ENCODE measurements at places on chromosomes 3 and 15. TPM values are rescaled to one million over a fixed set of nuclear protein-coding genes. Genes with fewer than 3 reads are reported as not detected.

TBC1D21 gene
- total RNA-seq: not detected

STRA6 gene
- total RNA-seq: 3.1 TPM

DNA sequence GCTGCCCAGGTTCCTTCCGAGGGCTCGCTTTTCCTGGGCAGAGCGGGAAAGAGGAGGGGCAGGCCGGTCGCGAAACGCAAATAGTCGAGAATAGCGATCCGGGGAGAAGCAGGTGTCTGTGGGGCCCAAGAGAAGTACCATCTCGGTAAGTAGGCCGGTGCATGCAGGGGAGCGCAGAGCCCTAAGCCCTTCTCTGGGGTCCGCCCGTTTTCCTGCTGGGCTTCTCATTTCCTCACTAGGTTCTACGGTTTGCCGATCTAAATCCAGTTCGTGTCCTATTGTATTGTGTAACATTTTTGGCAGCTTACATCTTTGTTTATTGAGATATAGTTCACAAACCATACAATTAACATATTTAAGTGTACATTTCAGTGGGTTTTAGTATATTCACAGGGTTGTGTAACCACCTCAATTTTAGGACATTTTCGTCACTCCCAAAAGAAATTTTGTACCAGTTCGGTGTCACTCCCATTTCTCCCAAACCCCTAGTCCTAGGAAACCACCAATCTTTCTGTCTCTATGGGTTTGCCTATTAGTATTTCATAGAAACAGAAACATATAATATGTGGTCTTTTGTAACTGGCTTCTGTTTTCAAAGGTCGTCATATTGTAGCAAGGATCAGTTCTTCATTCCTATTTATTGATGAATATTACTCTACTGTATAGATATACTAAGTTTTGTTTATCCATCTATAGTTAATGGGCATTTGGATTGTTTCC lies 6.8 kb upstream of the TRIM69 start:
- DNase-seq: peak; percentile 40

DNA sequence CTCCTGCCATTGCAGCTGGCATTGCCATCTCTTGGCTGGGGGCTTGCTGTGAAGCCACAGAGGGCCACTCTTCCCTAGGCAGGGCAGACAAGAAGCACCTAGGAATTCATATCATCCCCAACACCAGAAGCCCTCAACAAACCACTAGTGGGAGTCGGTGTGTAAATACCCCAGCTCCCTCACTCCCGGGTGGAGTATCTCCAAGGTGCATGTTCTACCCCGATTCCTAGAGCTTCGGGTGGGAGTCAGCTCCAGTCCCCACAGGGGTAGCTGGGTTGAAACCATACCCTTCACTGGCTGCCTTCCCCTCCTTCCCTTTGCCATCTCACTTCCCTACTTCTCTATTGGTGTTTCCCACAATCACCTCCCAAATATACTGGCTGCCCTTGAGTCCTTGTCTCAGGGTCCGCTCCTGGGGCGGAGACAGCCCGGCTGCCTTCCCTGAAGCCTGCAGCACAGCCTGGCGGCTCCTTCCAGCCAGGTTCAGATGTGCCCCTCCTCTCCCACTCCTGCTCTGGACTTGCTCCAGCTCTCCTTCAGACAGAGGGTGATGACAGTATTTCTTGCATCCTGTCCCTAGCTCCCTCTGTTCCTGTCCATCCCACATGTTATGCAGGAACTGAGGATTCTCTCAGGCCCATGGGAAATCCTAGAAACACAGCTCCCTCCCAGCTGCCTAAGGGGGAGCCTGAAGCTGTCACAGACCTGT lies 33.3 kb downstream of the FAM3D start:
- DNase-seq: no peak

DNA sequence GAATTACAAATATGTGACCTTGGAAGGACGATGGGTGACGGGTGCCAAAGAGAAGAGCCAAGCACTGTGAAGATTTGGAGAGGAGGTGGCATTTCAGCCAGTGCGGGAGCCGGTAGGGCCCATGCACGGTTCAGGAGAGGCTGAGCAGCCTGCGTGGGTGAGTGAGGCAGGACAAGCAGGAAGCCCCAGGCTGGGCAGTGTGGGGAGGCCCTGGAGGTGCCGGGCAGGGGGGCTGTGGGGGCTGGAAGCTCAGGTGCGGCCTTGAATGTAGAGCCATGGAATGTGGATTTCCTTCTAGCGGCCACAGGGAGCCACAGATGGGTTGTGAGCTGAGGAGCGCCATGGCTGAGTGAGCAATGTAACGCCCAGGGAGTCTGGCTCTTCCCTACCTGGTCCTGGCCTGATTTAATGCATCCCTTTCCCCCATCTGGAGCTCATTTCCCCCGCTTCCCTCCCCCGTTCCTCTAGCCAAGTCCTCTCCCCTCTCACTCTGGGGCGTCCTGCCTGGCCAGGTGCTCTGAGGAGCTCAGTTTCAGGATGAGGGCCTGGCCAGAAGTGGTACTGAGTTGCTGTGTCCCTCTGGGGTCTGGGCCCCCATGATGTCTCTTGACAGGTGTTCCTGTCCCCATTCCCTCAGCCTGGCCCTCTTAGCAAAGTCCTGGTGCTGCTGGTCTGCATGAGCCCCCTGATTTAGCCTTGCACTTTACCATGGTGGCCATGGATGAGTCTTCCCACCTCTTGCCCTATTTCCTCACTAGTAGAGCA lies 41.8 kb upstream of the IQSEC1 start:
- no peak for DNase-seq

DNA sequence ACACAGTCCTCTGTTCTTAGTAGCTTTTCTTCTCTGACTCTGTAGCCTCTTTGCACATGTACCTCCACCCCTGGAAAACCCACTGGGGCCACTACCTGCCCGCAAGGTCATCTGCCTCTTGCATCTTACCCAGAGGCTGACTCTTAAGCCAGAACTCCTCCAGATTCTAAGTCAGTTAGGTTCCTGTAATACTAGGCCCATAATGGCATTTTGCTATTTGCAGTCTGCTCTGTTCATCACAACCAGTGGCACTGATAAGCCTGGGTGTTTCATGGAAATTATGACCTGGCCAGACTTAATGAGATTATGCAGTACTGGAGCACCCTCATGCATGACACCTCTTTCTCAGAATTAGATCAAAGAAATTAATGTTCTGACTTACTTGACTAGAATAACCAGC lies 31.7 kb upstream of the ATG7 start:
- no peak for DNase-seq

DNA sequence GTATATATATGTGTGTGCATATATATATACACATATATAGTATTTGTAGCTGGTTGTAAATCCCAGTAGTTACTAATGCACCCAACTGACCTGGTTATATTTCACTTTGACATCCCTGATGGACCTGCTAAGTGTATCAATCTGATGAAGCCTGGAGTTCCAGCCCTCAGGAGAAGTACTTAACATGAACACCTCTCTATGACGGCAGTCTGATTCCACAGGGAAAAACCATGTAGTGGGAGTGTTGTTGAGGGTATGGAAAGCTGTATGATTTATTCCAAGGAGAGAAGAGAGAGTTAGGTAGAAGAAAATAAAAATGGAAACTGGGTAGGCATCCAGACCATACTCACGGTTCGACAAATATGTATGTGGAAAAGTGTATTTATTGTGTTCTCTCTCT lies 531.2 kb upstream of the SEMA6D start:
- DNase-seq: no peak

NLGN1 gene
- total RNA-seq: 27.7 TPM

DNA sequence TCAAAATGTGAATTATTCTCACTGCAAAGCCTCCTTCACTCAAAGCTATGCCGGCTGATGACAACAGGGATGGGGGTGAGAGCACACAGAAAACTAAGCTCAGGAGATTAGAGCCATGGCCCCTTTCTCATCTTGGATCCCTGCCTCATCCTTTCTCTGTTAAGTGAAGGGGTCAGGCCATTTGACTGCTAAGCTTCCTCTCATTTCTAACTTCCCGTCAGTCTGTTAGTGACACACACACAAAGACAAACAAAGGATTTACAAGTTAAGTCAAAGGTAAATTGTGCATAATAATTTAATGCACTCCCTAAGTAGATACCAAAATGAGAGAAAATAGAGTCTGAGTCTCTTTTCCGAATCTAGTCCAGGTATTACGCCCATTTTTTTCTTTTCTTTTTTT lies 1.2 kb downstream of the SS18L2 start:
- DNase-seq: peak; percentile 71

DNA sequence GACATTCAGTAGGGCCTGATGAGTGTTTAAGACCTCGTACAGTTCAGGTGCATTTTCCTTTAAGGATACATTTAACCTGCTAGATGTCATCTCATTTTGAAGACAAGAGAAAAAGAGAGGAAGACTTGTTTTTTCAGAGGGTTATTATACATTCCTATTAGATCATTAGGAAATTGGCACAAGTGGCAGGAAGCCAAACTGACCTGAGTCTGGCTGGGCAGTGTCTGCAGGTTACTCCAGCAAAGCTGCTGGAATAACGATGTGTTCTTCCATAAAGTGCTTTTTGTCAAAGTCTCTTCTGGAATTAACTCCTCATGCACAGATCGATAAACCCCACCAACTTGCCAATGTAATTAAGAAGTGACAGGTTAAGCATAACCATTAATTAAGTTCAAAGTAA lies 396.4 kb upstream of the TPRG1 start:
- DNase-seq: no peak

DNA sequence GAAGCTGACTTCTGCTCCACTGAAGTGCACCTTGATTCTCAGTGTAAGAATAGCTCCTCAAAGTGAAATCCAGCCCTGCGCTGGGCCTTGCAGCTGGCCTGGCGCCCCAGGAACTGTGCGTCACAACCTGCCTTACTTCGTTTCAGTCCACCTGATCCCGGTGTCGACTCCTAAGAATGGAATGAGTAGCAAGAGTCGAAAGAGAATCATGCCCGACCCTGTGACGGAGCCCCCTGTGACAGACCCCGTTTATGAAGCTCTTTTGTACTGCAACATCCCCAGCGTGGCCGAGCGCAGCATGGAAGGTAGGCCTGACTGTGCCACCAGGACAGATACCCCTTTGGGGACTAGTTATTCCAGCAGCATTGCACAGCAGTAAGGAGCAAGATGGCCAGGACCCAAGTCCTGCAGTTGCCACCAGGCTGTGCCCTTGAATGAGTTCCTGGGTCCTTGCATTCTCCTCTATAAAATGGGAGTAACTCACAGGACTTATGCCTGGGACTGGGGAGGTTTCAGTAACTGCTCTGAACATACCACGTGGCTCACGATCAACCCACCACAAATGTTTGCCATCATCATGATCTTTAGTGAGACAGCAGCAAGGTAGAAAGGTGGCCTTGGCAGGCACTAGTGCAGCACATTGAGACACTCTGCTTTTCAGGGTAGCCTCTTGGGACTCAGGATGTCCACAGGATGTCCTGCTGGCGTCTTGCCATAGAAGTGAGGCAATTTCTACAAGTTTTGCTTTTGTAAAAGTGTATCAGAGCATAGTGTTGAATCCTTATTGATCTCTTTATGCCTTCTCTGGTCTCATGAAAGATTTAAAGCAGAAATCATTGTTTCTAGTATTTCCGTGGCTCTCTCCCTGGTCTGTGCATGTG lies 46.8 kb downstream of the PXYLP1 start:
- no peak for DNase-seq

All from neural progenitor cell (in vitro differentiated cells).